ENCODE measurements at places on chromosomes 5 and 9.

- DNase-seq = no peak
Observed at GRCh38 chr5:116613445-116613844, 38.8 kb upstream of the SEMA6A start.

DNA sequence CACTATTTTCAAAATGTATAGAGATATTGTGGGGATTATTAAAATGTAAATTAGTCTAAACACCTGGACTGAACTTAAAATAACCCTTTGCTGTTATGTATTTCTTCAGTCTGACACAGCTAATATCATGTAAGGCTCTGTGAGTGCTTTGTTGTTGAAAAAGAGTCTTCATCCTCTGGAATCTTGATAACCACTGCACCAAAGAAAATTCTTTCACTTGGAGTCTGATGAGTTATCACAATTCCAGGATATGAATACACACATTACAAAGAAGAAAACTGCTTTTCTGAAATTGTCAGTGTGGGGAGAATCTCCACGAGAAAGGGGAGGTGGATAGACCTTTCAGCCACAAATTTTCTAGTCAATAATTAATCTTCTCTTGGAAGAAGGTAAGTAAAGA lies 42.3 kb upstream of the TARS1 start:
- no peak for DNase-seq

GRCh38 chr9:107029146-107029545 lies 166.2 kb downstream of the ZNF462 start:
- DNase-seq = no peak

DNA sequence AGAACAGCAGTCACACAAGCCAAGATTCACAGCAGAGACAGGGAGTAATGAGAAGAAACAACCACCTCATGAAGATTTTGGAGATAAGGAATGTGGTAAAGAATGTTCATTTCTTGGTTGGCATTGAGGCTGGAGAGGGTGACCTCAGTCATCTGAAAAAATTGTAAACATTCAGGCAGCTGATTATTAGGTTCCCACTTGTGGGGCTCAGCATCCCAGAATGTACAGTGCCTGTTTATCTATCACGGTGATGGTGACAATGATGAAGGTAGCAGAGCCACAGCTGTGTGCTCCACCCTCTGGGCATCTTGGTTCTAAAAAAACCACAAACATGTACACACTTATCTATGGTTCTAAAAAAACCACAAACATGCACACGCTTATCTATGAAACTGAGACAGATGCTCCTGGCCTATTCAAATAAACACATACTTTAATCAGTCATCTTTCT lies 143.9 kb upstream of the MOCS2 start:
- DNase-seq = no peak

GRCh38 chr5:98110282-98110691 lies 663.2 kb upstream of the RGMB start:
- no peak for DNase-seq

GRCh38 chr5:151156507-151157420 lies 815 bp downstream of the ANXA6 start:
- DNase-seq = no peak

- DNase-seq = no peak
Observed at GRCh38 chr9:136327304-136327974, at the start of gene GPSM1. Gene GPSM1 (plus strand): TSS chr9:136327539. CDS start chr9:136327696, 157 bp downstream.

DNA sequence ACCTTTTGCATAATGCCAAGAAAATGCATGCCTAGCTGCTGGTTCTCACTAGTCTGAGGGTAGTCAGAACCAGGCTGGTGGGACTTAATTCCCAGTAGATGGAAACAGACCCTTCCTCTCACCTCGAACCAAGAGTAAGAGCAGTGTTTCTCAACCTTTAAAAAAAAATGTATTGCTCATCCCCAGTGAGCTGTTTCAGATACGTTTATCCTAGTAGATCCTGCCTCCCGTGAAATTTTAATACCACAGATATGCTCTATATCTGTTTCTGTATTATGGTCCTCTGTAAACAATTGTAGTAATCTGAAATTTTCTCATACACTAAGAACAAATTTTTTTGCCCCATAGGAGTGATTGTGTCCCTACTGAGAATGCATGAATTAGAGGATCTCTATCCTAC lies 86.2 kb downstream of the TEK start:
- no peak for DNase-seq

GRCh38 chr5:7453947-7454346 lies 58.0 kb downstream of the ADCY2 start:
- DNase-seq = no peak

DNA sequence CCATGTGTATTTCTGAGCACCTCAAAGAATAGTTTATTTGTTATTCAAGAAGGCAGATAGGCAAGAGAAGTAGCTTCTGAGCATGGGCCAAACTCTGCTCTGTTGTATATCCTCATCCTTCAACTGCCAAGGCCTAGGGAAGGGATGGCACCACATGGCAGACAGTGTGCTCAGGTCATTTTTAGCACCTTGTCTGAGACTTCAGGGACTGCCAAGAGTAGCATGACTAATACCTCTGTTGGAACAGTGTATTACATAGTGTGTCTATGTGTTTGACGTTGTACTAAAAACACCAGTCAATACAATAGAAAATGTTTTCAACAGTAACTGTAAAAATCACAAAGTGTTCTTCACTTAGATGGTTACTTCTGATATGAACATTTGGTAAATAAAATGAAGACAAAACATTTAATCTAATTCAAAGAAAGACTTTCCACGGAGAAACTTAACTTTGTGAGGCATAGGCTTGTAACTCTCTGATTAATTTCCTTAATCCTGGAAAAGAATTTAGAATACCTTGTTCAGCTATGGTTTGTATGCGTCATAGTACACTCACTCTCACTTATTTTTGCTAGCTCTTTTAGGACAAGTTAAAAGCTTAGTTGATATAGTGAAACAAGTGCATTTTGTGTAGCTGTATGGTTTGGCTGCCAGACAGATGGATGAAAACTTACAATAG lies 318.4 kb upstream of the RIOK2 start:
- DNase-seq = no peak

GRCh38 chr9:104805441-104805840 lies 41.5 kb downstream of the NIPSNAP3B start:
- DNase-seq = no peak

GRCh38 chr5:38316544-38317224 lies 58.3 kb downstream of the EGFLAM start:
- no peak for DNase-seq

DNA sequence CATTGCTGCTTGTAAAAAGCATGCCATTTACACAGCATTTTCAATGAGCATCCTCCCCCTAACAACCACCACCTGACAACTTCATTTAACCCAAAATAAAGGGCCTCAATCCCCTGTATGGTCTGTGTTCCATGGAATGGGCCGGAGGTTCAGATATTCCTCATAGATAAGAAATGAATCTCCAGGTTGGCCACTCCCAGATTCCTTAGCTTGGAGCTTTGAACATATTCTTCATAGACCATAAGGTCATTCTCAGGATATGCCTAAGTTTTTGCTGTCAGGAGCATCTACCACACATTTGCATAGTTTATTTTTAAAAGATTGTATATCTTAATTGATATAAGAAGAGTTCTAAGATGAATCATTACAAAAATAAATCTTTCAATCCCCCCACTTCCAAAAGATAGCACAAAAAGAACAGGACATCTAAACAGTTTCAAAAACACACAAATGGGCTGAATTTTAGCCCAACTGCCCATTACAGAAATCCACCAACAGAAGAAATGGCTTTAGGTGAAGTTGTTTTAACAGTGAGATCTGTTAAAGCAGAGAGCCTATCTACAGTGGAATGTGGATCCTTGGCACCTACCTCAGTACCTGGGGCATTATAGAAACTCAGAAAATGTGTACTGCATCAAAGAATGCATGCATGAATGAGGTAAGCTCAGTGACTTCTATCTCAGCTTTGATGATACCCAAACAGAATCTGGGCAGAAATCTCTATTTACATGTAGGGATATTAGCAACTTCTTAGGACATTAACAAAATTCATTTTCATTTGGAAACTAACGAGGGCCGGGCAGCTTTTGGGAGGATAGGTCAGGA lies 179.8 kb downstream of the SEC61B start:
- no peak for DNase-seq

- DNase-seq = no peak
Observed at GRCh38 chr9:116078640-116079039, 75.0 kb upstream of the PAPPA start.

DNA sequence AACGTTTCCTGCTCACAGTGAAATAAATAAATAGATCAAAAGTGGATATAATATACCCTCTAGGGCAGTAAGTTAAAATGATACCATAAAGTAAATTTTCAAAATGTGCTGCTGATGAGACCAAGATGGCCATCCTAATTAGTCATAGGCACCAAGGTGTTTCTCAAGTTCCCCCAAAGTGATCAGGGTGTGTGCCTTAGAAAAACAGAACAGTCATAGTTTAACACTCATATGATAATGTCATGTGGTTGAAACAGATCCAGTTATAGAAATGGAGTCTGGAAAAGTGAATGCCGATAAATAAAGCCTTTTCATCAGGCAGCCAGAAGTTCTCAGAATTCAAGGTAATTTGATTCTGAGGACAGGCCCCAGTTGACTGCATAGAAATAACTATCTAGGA lies 161.5 kb upstream of the CDKN2B start:
- no peak for DNase-seq

GRCh38 chr5:38639377-38640358 lies 83.2 kb upstream of the LIFR start:
- DNase-seq = no peak

DNA sequence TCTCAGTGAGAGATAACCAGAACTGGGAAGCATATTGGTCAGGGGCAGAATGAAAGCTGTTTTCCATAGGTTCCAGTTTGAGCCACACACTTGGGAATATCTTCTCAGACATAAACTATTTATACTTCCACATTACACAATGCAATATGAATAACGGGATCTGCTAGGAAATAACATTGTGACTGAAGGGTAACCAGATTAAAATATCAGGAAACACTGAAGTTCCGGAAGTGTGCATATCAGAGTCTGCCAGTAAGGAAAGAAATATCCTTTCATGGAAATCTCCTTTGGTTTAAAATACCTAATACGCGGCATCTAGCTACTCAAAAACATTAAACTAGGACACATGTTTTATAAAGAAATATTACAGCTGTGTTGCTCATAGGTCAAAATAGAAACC lies 56.3 kb downstream of the ST8SIA4 start:
- no peak for DNase-seq

GRCh38 chr9:91436841-91437240 lies 13.2 kb upstream of the NFIL3 start:
- DNase-seq = no peak

- no peak for DNase-seq
Observed at GRCh38 chr5:143678148-143678905, 133.6 kb upstream of the HMHB1 start.

GRCh38 chr5:113806904-113807303 lies 293.4 kb downstream of the YTHDC2 start:
- DNase-seq = no peak

DNA sequence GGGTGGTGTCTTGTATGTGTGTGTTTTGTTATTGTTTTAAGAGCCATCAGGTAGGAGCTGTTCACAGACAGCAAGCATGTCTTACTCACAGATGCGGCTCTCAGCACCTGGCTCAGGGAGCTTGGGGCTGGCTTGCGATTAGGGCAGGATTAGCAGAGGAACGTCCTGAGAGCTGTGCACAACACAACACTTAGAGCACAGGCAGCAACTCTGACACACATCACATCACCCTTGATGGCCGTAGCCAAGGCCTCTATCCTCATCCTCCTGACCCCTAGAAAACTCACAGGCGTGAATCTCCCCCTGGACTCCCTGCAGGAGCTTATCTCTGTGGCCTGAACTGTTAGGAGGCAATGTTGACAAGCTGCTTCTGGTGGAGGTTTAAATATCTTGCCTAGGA lies 7.1 kb upstream of the IL17B start:
- no peak for DNase-seq

GRCh38 chr5:54397420-54397819 lies 58.1 kb upstream of the HSPB3 start:
- no peak for DNase-seq

DNA sequence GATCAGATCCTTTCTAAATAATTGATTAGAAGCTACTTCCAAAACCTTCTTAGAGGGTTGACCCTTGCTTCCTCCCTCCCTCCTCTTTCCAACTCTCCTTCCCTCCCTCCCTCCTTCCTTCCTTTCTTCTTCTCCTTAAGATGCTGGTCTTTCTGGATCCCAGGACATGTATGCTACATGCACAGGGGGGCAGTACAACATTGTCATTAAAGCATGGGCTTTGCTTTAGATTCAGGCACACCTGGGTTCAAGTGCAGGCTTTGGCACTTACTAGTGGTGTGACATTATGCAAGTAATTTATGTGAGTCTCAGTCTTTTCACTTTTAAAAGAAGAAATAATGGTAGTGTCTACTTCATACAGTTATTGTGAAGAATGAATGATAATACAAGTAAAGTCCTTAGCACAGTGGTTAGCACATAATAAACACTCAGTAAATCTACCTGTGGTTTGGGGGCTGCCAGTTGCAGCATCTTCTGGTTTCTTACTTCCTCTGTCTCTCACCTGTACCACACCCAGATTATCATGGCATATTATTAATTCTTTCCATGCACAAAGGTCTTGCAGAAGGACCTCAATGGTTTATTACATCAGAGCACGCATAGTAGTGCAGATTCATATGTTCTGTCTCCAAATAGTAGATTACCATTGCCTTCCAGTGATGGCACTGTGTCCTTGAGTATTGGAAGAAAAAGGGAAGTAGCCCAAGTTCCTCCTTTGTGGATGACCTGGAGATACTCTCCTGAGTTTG lies 154.1 kb downstream of the ARHGAP26 start:
- no peak for DNase-seq

DNA sequence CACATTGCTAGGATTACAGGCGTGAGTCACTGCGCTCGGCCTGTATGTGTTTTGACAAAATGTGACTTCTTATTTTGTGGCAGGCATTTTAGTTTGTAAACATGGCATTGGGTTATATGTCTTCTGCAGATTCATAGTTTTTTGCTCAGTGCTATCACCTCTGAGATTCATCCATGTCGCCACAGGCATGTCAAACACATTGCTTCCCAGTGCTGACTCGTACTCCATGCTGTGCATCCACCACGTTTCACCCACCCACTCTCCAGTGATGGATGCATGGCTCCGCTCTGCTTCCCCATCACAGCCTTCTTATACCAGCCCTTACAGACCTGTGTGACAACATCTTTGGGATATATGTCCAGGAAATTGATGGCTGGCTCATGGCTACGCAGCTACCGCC lies 158.8 kb downstream of the GAS1 start:
- DNase-seq = no peak

GRCh38 chr5:89397096-89397495 lies 514.1 kb upstream of the MEF2C start:
- DNase-seq = no peak

DNA sequence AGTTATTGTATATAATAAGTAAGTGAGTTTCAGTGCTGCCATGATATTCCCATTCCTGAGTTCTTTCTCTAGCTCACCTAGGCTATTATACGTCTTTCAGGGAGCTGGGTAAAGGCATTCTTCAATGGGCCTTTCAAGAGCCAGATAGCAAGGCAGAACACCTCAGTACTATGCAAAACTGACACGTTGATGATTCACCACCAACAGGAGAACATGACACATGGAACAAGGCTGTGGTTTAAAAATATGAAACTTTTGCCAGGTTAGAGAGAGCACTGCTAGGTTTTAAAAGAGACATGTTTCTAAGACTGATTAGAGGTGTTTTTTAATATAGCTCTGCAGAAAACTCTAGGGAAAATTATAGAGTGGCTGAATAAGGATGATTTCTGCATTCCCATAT lies 95.9 kb downstream of the UGCG start:
- no peak for DNase-seq
